ENCODE measurements at places on chromosomes 6 and 20. TPM values are rescaled to one million over a fixed set of nuclear protein-coding genes. Genes with fewer than 3 reads are reported as not detected.

HLA-DMB gene
- 0.76 TPM for total RNA-seq

AFG1L gene
- total RNA-seq = 3.8 TPM

KIF13A gene
- 11.3 TPM for total RNA-seq

FNDC11 gene
- not detected for total RNA-seq

SIRPB2 gene
- total RNA-seq = not detected

DNA sequence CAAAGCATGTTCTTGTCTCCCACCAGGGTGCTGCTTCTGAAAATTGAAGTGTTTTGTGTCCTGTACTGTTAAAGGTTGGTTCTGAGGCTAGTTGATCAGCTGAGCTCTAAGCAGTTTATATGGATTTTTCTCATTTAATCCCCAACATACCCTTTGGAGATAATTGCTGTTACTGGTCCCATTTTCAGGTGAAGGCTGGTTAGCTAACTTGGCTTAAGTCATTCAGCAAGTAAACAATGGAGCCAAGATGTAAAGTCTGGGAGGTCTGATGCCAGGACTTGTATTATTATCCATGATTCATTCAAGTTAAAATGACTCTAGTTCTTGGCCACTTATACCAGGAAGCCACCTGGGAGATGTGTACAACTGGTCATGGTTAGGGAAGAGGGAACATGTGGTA lies 42.5 kb upstream of the FERMT1 start:
- DNase-seq = no peak

Data from MG63 (cell line).